ENCODE measurements at places on chromosomes 7 and 10. TPM values are rescaled to one million over a fixed set of nuclear protein-coding genes. Genes with fewer than 3 reads are reported as not detected.
A peak's percentile ranks its signal among the peaks of the same experiment; 100 is the strongest.

Gene TDRD1
- total RNA-seq, result 0.92 TPM

Gene AGR3
- not detected for total RNA-seq

Gene GBX1
- not detected for total RNA-seq

Gene ASB15
- total RNA-seq, result not detected

Gene INA
- total RNA-seq, result 17.4 TPM

Gene CCDC3
- 3.8 TPM for total RNA-seq

Gene LRMDA
- 0.86 TPM for total RNA-seq

Gene PYROXD2
- total RNA-seq, result 4.2 TPM

Gene C7orf57
- 0.56 TPM for total RNA-seq

DNA sequence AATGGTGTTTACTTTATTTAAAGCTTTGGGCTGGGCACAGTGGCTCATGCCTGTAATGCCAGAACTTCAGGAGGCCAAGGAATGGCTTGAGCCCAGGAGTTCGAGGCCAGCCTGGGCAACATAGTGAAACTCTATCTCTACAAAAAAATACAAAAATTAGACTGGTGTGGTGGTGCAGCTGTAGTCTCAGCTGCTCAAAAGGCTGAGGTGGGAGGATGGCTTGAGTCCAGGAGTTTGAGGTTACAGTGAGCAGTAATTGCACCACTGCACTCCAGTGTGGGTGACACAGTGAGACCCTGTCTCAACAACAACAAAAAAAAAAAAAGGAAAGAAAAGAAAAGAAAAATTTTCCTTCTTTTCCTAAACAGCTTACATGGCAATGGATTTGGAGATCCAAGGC, 22.0 kb downstream of the SLC16A9 start:
- H3K4me3 ChIP-seq, result no peak overlapping the region
- H3K36me3 ChIP-seq, result no peaks in the 10 kb centered on the region
- DNase-seq, result no peak
- no peaks in the 10 kb centered on the region for H3K27me3 ChIP-seq

GRCh38 chr10:48819783-48820182, 119.9 kb downstream of the LRRC18 start:
- H3K4me1 ChIP-seq, result no peaks in the 10 kb centered on the region
- no peaks in the 10 kb centered on the region for H3K27me3 ChIP-seq
- no peaks in the 10 kb centered on the region for H3K36me3 ChIP-seq
- no peak overlapping the region for H3K27ac ChIP-seq
- DNase-seq, result no peak
- no peak overlapping the region for H3K4me3 ChIP-seq

DNA sequence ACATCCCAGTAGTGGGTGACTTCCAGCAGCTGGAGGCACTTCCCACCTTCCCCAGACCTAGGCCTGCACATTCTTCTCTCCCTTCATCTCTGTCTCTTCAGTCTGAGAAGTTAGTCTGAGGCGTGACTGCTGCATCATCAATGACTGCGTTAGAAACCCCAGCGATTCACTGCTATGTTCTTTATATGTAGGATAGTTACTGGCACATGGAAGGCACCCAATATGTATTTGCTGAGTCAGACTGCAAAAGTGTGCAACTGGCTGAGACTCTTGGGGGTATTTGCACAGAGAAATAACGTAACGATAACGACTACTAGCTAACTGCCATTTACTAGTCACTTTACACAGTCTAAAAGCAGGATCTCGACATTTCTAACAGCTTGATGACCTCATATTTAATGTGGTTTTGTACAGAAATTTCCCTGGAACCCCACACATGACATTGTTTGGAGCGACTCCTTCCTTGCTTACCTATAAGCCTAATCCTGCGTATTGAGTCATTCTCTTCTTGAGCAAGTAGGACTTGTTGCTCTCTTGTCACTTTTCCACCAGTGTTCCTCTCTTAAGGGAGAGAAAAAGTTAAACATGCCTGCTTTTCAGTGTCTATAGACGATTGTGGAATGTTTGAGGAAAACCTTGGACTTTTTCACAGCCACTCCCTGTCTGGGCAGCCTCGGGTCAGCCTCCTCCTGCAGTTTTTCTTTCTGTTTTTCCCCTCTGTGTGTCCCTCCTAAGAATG, 45.5 kb downstream of the THNSL1 start:
- DNase-seq, result no peak
- no peak overlapping the region for H3K27ac ChIP-seq
- H3K36me3 ChIP-seq, result no peaks in the 10 kb centered on the region
- no peaks in the 10 kb centered on the region for H3K4me1 ChIP-seq
- no peaks in the 10 kb centered on the region for H3K27me3 ChIP-seq

GRCh38 chr10:13712837-13713581, 126.2 kb downstream of the PRPF18 start:
- H3K4me1 ChIP-seq, result peaks cover 20% of the 10 kb centered on the region
- H3K36me3 ChIP-seq, result 0 out of 2 replicates have a peak, but pooled peaks cover 2% of the 10 kb centered on the region
- H3K27me3 ChIP-seq, result no peaks in the 10 kb centered on the region

DNA sequence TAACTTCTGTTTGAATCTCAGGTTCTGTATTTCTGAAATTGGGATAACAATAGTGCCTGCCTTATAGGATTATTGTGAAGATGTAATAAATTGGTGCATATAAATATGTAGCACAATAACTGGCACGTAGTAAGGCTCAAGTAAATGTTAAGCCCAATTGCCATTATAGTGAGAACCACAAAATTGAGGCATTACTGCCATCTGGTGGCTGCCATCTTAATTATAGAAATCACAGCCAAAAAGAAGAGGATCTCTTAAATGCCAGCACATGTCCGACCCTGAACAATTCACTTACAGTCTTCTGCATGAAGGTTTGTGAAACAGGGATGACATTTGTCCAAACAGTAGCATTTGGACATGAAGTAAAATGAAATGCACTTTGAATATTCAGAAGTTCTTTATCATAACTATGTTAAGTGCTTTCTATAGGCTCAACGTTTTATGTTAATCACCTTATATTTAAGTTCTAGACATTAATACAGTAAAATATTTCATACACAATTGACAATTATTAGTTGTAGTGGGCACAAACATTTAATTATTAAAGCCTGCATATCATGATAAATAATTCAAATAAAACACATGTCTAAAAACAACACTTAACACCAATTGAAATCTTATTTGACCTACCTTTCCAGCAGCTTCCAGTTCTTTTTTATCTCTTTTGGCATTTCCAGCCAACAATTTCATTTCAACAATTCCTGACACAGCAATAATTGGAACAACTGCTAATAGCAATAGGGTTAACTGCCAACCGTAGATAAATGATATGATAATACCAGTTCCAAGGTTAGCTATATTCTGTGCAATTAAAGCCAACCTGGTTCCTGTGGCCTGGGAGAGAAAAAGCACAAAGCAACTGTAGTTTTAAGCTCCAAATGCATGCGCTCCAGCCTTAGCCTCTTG, 58.5 kb downstream of the ABCB4 start:
- no peaks in the 10 kb centered on the region for H3K36me3 ChIP-seq
- no peaks in the 10 kb centered on the region for H3K27me3 ChIP-seq
- H3K4me1 ChIP-seq, result no peaks in the 10 kb centered on the region
- no peak overlapping the region for H3K27ac ChIP-seq
- peak; percentile 27 for DNase-seq

GRCh38 chr10:133258066-133258817, 18.4 kb downstream of the ADAM8 start:
- H3K36me3 ChIP-seq, result no peaks in the 10 kb centered on the region
- DNase-seq, result no peak
- H3K27me3 ChIP-seq, result peaks cover 4% of the 10 kb centered on the region
- peaks cover 10% of the 10 kb centered on the region for H3K4me1 ChIP-seq
- H3K4me3 ChIP-seq, result peak overlapping the region; percentile 40
- H3K27ac ChIP-seq, result no peak overlapping the region

GRCh38 chr10:21993360-21994001, 10.0 kb downstream of the DNAJC1 start:
- DNase-seq, result no peak
- H3K27me3 ChIP-seq, result no peaks in the 10 kb centered on the region
- H3K4me1 ChIP-seq, result peaks cover 3% of the 10 kb centered on the region
- no peaks in the 10 kb centered on the region for H3K36me3 ChIP-seq
- H3K4me3 ChIP-seq, result no peak overlapping the region

- H3K36me3 ChIP-seq, result no peaks in the 10 kb centered on the region
- H3K4me3 ChIP-seq, result no peak overlapping the region
- DNase-seq, result no peak
- no peak overlapping the region for H3K27ac ChIP-seq
- H3K27me3 ChIP-seq, result no peaks in the 10 kb centered on the region
These were observed 78.0 kb downstream of the MKI67 start for GRCh38 chr10:128047991-128048818.

- no peaks in the 10 kb centered on the region for H3K36me3 ChIP-seq
- H3K4me1 ChIP-seq, result peaks cover 6% of the 10 kb centered on the region
- no peak for DNase-seq
These were observed 181.5 kb downstream of the EXOC4 start for GRCh38 chr7:133434246-133434865.

GRCh38 chr10:76491216-76491615, 1059.8 kb downstream of the LRMDA start:
- no peaks in the 10 kb centered on the region for H3K36me3 ChIP-seq
- H3K27me3 ChIP-seq, result no peaks in the 10 kb centered on the region
- no peak overlapping the region for H3K27ac ChIP-seq
- no peak overlapping the region for H3K4me3 ChIP-seq
- DNase-seq, result no peak

DNA sequence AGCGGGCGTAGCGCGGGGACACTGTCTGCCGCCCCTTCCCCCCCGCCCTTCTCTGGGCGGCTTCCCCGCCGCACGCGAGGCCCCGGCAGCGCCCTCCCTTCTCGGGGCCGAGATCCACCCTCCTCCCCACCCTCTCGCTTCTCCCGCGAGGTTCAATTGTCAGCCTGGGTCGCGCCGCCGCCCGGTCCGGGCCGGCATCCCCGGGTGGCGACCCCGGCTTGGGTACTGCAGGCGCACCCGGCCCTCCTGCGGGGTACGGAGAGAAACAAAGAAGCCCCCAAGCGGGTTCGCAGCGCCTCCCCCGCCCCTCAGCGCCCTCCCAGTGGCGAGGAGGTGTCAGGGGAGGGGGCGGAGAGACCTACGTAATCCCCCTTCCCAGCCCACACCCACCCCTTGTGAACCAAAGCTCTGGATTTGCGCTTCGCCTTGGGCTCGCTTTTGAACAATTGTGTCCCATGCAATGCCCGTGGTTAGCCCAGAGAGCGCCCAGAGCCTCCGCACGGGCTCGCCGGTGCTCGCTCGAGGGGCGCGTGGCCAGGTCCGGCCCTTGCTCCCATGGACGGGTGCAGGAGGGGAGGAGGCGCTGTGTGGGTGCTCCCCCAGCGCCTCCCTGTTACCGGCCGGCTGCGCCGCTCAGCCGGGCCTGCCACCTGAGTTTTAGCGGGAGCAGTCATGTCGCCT, 634 bp downstream of the HECW1 start:
- DNase-seq, result peak; percentile 81
- H3K27me3 ChIP-seq, result peaks cover 7% of the 10 kb centered on the region
- H3K36me3 ChIP-seq, result no peaks in the 10 kb centered on the region
- peak overlapping the region; percentile 66 for H3K4me3 ChIP-seq
- H3K27ac ChIP-seq, result no peak overlapping the region

DNA sequence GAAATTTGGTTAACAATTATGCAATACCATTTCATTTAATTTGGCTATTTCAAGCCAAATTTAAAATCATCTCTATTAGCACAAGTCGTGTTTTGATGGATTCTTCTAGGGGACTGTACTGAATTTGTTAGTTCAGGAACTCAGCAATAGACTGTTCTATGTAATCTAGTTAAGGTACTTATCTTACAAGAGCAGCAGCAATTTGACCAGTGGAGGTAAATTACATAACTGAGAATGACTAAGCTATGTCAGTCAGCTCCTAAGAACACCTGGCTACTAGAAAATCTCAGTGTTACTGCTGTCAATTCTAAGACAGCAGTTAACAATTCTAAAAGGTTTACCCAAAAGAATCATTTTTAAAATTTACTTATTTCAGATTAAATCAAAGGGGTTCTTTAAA, 513.9 kb upstream of the ZWINT start:
- no peaks in the 10 kb centered on the region for H3K27me3 ChIP-seq
- H3K4me1 ChIP-seq, result no peaks in the 10 kb centered on the region
- H3K36me3 ChIP-seq, result no peaks in the 10 kb centered on the region
- no peak overlapping the region for H3K4me3 ChIP-seq

DNA sequence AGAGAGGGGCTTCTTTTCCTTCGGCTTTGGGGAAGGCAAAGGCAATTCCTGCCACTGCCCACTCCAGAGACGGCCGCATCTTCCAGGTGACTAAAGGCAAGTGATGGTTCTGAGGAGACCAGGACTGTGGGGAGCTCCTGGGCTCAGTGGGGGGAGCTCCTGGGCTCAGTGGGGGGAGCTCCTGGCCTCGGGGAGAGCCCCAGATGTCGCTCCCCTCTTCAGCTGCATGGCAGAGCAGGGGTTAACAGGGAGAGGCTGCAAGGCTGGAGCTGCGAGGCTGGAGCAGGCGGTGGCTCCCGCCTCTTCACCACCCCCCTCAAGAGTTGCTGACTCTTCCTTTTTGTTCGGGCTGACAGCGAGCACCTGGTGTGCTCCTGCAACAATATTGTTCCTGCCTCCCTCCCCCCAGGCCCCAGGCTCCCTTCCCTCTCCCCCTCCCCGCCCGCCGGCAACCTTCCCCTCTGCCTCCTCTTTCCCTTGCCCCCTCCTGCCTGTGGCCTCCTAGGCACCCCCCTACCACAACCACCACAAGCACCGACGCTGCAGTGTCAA, 56.3 kb upstream of the LBX1 start:
- H3K27me3 ChIP-seq, result peaks cover 46% of the 10 kb centered on the region
- DNase-seq, result peak; percentile 69
- no peak overlapping the region for H3K4me3 ChIP-seq
- no peak overlapping the region for H3K27ac ChIP-seq
- no peaks in the 10 kb centered on the region for H3K36me3 ChIP-seq
- peaks cover 52% of the 10 kb centered on the region for H3K4me1 ChIP-seq

DNA sequence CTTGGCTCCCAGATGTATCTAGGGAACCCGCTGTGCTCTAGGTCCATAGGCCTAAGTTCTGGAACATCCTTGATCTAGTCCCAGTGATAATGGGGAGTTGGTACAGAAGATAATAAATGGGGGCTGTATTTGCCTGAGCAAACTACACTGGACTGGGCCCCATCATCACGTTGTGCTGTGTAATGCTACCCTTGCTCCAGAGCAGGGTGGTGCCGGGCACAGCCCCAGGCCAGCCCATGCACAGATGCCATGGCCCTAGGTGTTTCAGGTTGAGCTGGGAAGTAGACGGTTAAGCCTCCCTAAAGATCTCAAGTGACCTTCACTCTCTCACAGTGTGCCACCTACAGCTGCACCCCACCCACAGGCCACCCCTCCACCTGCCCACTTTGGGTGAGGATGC, 53.2 kb downstream of the STRA8 start:
- no peak overlapping the region for H3K27ac ChIP-seq
- no peak for DNase-seq
- no peaks in the 10 kb centered on the region for H3K36me3 ChIP-seq
- H3K4me1 ChIP-seq, result no peaks in the 10 kb centered on the region
- no peak overlapping the region for H3K4me3 ChIP-seq
- no peaks in the 10 kb centered on the region for H3K27me3 ChIP-seq

DNA sequence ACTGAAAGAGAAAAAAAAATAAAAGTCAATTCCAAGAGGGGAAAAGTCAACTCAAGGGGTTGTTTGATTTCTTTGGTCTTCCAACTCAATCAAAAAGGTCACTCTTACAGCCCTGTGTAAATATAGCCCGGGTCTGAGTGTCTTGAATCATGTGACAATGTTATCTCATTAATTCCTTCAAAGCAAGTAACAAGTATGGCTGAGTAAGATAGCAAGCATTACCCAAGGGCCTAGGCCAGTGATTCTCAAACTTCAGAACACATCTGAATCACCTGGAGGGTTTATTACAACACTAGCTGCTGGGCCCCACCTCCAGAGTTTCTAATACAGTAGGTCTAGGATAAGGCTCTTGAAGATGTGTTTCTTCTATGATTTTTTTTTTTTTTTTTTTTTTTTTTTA, 125.0 kb downstream of the PRLHR start:
- H3K27ac ChIP-seq, result no peak overlapping the region
- no peaks in the 10 kb centered on the region for H3K27me3 ChIP-seq
- no peaks in the 10 kb centered on the region for H3K4me1 ChIP-seq
- no peak overlapping the region for H3K4me3 ChIP-seq
- DNase-seq, result no peak

All from H1 (cell line).